ENCODE measurements at places on chromosomes 3 and 15.

GRCh38 chr15:92903966-92904721, 4.0 kb downstream of the CHD2 start:
- peak; percentile 99 for DNase-seq

DNA sequence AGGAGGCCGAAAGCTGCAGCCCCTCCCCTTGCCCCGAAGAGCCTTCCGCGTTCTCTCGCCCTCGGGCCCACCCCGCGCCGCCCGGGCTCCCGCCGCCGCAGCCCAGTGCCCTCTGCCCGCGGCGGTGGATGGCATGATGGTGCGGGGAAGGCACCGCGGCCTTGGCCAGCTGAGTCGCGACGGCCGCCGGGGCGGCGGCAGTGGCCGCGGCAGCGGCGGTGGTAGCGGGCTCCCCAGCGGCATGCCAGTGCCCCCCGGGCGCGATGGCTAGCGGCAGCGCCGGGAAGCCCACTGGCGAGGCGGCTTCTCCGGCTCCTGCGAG, 1.2 kb downstream of the TLNRD1 start:
- no peak for DNase-seq

- no peak for DNase-seq
Measured at GRCh38 chr3:172543419-172543818, 20.2 kb upstream of the TNFSF10 start.

DNA sequence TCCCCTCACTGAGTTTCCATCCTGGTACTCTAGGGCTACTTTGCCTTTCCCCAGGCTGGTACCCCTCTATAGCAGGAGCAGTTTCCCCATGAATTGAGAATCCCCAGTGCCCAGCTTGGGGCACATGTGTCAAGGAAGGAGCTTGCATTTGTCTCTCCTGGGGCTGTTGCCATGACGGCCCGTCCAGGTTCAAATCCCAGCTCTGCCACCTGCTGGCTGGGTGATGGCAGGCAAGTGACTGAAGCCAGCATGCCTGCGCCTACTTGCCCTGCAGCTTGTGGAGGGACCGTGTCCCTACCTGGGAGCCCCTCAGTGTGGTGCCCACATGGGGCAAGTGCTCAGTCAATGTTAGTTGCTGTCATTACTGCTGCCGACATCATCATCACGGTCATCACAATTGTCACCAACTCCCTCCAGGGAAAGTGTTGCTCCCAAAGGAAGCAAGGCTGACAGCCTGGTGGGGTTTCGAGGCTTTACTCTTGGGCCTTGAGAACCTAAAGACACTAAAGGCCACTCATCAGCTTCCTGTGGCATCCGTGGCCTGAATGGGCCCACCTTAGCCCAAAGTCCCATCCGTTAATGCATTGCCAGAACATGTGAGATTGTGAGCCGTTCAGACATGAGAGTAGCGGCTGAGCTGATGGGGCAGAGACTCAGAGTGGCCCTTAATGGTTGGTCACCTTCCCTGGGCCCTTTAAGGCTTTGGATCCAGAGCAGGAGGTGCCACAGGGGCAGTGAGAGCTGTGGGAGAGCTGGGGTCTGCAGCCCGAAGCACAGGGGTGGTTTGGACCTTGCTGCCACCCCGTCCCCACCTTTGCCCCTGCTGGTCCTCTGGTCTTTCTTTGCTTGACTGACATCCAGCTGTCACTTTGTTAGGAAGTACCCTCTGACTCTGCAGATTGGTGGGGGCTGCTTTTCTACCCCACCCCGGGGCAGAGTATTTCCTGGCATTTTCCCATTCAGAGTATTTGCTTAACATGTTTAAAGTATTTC, 144.4 kb downstream of the DNAJB8 start:
- peak; percentile 26 for DNase-seq

DNA sequence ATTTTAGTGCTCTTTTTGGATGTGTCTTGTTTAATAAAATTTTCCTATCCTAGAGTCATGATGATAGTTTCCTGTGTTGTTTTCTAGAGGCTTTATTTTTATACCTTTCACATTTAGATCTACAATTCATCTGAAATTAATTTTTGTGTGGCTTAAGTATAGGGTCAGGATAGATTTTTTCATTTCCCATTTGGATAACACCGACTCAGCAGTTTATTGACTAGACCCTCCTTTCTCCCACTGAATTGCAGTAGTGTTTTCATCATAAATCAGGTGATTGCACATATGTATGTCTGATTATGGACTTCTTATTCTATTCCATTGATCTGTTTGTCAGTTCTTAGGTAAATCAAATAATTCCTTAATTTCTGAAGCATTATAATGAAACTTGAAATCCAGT, 10.4 kb downstream of the PRR23A start:
- no peak for DNase-seq

DNA sequence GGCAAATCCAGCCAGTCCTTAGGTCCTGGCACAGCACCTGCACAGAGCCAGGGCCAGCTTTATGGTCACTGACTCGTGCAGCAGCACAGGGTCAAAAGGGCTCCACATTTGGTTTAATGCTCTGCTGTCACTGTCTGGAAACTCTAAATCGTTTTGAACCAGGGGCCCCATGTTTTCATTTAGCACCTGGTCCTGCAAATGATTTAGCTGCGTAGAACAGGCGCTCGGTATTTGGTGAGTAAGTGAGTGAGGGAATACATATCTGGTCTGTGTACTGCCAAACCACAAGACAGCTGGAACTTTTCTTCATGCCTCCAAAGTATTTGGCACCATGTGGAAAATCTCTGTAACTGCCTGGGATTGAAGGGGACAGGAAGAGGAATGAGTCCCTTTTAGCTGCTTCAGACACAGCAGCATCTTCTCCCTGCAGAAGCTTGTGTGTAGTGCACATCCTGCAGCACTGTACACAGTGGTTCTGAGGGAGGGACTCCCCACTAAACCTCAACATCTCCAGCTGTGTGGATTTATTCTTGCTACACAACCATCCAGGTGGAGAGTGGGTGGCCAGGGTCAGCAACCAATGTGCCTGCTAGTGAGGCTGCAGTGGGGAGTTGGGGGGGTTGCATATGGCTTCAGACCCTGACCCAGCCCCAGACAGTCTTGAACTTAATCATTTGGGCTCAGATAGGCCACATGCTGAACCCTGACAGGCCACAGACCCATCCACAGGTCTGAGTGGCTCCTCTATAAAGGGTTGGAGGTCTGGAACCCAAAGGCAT, 1.1 kb downstream of the SH2D7 start:
- DNase-seq, result no peak

GRCh38 chr3:18758047-18758704, 333.0 kb upstream of the SATB1 start:
- peak; percentile 37 for DNase-seq

DNA sequence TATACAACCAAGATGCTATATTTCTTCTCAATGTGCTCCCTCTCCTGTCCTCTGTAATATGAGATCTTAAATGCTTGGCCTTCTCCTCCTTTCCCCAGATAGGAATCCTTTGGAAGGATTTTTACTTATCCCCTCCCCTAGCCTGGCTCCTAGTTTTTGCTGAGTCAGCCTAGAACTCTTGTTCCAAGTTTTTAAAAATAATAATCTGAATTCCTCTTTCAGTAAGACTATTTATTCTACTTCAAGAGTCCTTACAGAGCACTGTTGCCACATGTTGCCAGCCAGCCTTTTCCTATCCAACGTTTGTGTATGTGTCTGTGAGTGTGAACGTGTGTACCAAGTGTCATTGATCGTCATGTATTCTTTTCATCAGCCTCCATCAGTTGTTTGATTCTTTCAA, 11.0 kb upstream of the KCNMB2 start:
- no peak for DNase-seq

GRCh38 chr3:24506966-24507775, 12.5 kb upstream of the THRB start:
- DNase-seq, result no peak

GRCh38 chr3:29240248-29240647, 40.6 kb upstream of the RBMS3 start:
- DNase-seq, result no peak

GRCh38 chr3:65889707-65890099, 149.0 kb downstream of the MAGI1 start:
- no peak for DNase-seq

DNA sequence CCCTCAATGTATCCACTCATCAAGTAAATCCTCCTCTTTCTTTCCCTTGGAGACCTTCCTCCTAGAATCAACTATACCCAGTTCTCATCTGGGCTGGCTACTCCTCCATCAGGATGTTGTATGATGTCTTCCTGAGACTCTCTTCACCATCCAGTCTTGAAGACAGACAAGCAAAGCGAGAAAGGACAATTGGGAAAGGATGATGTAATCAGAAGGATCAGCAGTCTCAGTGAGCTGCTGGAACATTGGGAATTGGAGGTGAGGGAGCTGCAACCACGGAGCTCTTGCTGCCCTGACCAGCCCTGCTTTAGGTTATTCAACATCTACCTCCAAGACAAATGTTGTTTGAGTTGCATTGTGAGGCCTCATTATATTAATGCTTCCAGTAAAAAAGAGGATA, 48.0 kb upstream of the UBP1 start:
- DNase-seq, result no peak

DNA sequence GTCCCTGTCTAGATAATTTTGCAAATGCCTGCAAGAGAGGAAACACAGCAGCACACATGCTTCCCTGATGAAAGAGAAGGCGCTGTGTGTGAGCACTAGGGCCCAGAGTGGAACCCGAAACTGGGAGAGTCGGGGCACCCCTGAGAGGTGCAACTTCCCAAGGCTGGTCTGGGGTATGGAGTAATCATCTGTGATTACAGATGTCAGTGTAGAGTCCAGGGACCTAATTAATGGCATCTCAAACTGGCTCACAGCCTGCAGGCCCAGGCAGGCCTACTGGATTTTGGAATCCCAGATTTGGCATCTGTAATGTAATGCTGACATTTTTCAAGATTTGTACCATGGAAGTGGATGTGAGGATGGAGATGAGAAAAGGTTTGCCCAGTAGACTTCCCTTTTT, 29.4 kb downstream of the PGPEP1L start:
- no peak for DNase-seq

DNA sequence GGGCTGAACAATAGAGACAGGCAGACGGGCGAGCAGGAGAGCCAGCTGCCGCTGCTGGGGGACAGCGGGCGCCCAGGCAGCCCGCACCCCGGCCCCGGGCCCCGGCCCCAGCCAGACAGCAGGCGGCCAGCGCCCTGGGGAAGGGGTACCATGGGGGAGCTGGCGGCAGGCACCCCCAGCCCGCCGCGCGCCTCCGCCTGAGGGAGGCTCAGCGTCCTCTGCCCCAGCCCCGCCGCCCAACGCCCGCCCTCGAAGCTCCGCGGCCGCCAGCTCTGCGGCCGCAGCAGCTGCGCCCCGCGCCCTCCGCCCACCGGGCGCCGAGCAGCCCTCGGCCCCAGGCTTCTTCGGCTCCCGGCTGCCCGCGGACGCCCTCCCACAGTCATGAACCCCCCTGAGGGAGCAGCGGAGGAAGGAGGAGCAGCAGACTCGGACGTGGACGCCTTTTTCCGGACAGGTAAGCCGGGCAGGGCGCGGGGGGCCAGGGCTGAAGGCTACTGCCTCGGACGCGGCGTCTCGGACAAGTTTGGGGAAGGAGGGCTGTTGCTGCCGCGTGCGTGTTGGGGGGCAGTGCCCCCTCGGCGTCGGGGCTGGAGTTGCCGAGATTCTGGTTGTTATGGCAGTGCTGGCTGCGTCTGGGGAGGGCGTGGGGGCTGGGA, 41.6 kb upstream of the ROPN1 start:
- no peak for DNase-seq

GRCh38 chr3:89227634-89228033, 120.2 kb downstream of the EPHA3 start:
- no peak for DNase-seq

DNA sequence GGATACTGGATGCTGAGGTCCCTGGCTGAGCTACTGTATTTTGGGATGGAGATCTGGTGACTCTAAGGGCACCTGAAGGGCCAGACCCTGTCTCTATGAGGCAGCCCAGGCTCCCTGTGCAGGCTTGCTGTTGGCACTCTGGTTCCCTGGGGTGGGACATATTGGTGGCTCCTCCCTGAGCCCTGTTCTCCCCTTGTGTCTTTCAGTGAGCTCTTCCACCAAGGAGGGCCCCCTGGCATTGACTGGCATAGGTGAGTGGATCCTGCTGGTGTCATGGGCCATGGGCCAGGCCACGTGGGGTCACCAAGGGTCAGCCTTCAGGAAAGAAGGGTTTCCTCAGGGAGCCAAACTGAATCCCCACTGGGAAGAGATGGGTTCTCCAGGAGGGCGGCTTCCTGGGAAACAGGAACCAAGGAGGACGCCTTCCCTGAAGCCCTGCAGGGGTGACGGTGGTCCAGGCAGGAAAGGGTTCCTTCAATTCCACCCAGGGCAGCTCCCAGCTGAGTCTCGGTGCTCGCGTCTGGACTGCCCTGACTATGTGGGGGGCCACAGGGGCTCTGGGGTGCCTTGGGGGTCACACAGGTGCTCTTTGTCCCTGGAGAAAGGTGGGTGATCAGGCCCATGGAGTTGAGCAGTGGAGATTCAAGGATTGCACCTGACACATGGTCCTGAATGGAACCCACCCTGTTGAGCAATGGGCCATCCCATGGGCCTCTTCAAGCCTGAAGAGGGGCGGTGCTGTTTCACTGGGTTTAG, 220.4 kb downstream of the SNRPN start:
- DNase-seq, result no peak

GRCh38 chr15:51298620-51299019, 39.8 kb downstream of the CYP19A1 start:
- no peak for DNase-seq

- DNase-seq, result peak; percentile 70
Measured at GRCh38 chr15:75140080-75140879, 61.4 kb upstream of the C15orf39 start.

DNA sequence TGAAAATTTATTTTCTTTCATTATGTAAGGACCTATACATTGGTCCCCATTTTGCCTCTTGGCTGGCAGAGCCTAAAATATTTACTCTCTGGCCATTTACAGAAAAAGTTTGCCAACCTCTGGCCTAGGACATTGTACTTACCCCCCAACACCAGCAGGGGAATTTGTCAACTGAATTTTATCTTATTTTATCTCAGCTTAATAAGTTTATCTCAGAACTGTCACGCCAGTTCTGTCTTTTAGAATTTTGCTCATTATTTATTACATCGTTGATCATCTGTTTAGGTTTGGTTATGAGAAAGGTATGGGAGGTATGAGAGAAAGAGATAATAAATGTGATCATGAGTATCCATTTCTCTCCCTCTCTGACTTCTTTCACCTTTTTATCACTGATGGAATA, 38.3 kb downstream of the CHD2 start:
- DNase-seq, result no peak

DNA sequence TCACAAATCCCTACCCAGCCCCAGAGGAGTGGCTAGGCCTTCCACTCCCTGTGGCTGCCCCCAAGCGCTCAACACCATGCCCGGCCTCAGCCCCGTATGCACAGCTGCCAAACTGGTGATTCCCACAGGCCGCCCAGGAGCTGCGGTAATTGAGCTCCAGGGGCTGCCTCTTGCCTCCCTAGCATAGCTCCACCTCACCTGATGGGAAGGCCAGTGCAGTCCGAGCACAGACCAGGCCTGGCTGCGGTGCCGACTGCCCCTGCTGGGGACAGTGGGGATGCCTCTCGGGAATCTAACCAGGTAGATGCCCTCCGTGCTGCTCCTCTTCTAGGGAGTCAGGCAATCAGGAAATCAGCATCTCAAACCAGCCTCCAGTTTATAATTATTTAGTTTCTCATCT, 25.9 kb downstream of the SCN5A start:
- DNase-seq, result peak; percentile 40

Data from K562 (cell line).